ENCODE measurements at places on chromosomes 7 and 10. TPM values are rescaled to one million over a fixed set of nuclear protein-coding genes. Genes with fewer than 3 reads are reported as not detected.

DNA sequence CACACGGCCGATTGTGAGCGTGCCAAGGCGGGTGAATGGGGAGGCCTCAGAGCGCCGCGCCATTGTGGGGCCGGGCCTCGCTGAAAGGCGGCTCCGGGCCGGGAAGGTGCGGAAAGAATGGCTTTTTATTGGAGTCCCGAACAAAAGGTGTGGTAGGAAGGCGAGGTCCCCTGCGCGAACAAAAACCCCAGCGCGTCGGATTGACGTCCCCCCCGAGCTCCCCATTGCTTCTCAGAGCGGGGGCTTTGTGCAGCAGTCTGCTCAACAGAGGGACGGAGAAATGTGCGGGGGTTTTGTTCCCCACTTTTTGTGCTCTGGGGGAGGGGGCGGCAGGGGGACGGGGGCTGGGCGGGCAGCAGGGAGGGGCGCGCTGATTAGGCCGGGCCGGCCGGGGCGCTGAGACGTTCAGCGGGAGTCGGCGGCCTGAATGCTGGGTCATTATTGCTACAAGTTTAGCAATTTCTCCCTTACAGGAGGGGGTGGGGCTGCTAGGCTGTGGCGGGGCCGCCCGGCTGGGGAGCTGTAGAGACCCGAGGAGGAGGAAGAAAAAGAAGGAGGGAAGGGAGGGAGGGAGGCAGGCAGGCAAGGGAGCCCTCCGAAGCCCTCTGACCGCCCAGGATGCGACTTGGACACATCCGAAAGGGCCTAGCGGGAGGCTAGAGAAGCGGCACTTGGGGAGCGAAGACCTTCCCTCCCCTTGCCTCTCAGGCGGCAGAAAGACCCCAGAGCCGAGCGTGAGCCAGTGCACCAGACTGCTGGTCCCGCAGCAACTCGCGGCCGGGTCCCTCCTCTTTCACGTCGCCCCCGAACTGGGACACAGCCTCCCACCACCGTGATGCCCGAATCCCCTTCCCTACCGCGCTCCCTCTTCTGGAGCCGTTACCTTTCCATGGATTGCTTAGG is 4.6 kb downstream of the NKX2-3 start:
- H3K27ac ChIP-seq, result no peak overlapping the region
- H3K27me3 ChIP-seq, result peaks cover 29% of the 10 kb centered on the region
- H3K36me3 ChIP-seq, result no peaks in the 10 kb centered on the region
- no peaks in the 10 kb centered on the region for H3K4me1 ChIP-seq
- DNase-seq, result no peak
- H3K4me3 ChIP-seq, result no peak overlapping the region

- no peaks in the 10 kb centered on the region for H3K36me3 ChIP-seq
- H3K27me3 ChIP-seq, result no peaks in the 10 kb centered on the region
- H3K4me3 ChIP-seq, result no peak overlapping the region
- no peak overlapping the region for H3K27ac ChIP-seq
- no peaks in the 10 kb centered on the region for H3K4me1 ChIP-seq
These were observed 10.3 kb downstream of the JAKMIP3 start for GRCh38 chr10:132075909-132076577.

HOXA7 gene
- not detected for total RNA-seq

GRCh38 chr7:151756076-151756731 is 120.7 kb downstream of the PRKAG2 start:
- no peak for DNase-seq
- no peak overlapping the region for H3K4me3 ChIP-seq
- no peaks in the 10 kb centered on the region for H3K27me3 ChIP-seq
- no peaks in the 10 kb centered on the region for H3K36me3 ChIP-seq
- no peak overlapping the region for H3K27ac ChIP-seq

DNA sequence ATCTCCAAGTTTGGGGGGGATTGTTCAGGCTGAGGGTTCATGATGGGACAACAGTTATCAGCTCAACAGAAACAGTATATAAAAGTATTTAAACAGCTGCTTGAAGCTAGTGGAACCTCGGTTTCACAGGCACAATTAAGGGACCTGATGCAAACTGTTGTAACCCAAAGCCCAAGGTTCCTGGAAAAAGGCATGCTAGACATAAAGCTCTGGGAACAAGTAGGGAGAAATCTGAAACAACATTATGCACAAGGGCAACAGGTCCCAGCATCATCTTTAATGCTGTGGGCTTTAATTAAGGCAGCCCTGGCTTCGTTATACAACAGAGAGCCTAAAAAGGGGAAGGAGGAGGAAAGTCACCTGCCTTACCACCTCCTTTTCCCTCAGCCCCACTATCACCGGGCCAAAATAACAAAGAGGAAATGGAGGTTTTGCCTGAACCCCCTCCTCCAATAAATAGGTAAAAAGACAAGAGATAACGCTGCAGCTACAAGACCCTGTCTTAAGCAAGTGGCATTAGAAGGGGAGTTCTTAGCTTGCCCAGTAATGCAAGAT is 83.2 kb upstream of the GPR22 start:
- H3K27ac ChIP-seq, result no peak overlapping the region
- no peak for DNase-seq
- no peaks in the 10 kb centered on the region for H3K36me3 ChIP-seq
- no peaks in the 10 kb centered on the region for H3K27me3 ChIP-seq

DNA sequence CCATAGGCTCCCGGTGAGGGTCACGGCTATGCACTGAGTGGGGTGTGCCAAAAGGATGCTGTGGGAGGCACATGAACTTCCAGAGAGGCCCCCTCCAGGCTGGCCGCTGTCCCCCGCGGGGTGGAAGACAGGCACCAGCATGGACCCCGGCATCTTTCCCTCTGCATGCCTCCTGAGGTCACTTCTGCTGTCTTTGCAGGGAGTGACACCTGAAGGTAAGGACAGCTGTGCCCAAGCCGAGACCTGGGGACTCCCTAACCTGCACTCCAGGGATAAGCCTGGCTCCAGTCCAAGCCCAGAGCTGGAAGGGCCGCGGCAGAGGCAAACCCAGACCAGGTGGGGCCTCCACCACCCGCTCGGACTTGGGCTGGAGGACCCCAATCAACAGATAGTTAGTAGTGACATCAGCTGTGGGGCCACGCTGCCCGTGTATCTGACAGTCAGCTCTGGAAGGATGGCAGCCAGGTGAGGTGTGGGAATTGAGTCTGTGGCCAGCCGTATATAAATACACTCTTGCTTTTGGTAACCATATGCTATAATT is 340.7 kb upstream of the MKI67 start:
- no peak overlapping the region for H3K4me3 ChIP-seq
- no peaks in the 10 kb centered on the region for H3K4me1 ChIP-seq
- no peak for DNase-seq
- no peaks in the 10 kb centered on the region for H3K36me3 ChIP-seq

- no peaks in the 10 kb centered on the region for H3K36me3 ChIP-seq
- peak; percentile 9 for DNase-seq
- no peaks in the 10 kb centered on the region for H3K27me3 ChIP-seq
- no peaks in the 10 kb centered on the region for H3K4me1 ChIP-seq
These were observed 17.8 kb downstream of the NPSR1 start for GRCh38 chr7:34675749-34676374.

GRCh38 chr7:155322530-155322929 is 24.9 kb downstream of the INSIG1 start:
- H3K27me3 ChIP-seq, result no peaks in the 10 kb centered on the region
- no peaks in the 10 kb centered on the region for H3K36me3 ChIP-seq
- no peak overlapping the region for H3K27ac ChIP-seq
- DNase-seq, result no peak
- no peak overlapping the region for H3K4me3 ChIP-seq
- H3K4me1 ChIP-seq, result no peaks in the 10 kb centered on the region

CACUL1 gene
- 19.1 TPM for total RNA-seq

DNA sequence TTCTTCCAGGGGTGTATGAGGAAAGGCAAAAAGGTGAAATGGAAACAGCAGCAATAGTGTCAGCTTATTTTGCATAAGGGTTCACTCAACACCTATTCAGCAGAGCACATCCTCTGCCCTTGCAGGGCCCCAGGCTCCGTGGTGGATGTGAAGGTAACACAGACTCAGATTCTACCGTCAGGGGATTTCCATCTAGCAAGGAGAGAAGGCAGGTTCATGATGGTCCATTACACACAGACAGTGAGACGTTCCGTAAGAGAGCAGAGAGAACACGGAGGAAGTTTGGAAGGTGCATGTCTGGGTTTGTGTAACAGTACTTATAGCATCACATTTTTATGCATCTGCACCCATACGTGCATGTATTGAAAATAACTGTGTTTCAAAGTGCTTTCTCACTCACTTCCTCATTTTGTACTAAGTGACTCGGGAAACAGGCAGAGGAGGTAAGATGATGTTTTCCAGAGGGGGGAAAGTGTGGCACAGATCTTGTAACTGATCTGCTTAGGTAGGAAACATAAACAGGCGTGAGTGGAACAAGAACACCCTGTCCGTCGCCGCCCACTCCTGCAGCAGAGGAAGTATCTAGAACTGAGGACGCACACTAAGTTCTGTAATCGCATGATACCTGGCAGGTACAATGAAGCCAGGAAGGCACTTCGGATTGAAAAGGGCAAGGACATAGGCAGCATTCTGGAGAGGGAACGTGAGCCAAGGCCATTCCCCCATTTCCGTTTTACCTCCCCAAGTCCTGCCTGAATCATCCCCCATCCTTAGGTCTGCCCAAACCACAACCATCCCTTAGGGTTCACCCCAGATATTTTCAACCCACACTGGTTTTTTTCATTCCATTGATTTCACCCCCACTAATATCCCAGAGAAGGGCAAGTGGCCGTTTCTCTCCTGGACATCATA is 1.0 kb upstream of the ENO4 start:
- peak overlapping the region; percentile 76 for H3K4me3 ChIP-seq
- H3K27me3 ChIP-seq, result no peaks in the 10 kb centered on the region
- peak; percentile 62 for DNase-seq

DNA sequence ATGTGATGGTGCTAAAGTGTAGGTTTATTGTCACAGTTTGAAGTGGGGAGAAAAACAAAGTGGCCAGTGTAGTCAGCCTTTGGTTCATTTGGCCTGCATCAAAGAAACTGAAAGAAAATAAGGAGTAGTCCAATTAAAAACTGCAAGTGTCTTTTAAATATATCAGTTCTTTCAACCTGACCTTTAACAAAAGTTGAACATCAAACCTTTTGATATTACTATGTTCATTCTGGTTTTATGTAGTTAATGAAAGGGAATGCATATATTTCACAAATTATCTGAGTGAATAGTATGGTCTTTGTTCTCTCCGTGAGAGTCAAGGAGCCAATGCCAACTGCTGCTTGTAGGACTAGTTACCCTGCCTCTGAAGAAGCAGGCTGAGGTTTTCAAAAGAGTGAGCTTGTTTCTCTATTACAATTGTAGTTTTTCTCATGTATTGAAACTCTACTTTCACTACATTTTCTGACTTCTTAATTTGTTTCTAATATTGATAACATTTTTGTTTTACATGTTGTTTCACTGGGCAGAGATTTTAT is 1160.8 kb upstream of the LRRTM3 start:
- no peaks in the 10 kb centered on the region for H3K36me3 ChIP-seq
- H3K4me3 ChIP-seq, result no peak overlapping the region
- no peak overlapping the region for H3K27ac ChIP-seq
- no peaks in the 10 kb centered on the region for H3K27me3 ChIP-seq
- no peaks in the 10 kb centered on the region for H3K4me1 ChIP-seq

Measured in GM12878 (cell line).